NCI-H1436 (cell line): ENCODE measurements at places on chromosomes 2 and 18.

DNA sequence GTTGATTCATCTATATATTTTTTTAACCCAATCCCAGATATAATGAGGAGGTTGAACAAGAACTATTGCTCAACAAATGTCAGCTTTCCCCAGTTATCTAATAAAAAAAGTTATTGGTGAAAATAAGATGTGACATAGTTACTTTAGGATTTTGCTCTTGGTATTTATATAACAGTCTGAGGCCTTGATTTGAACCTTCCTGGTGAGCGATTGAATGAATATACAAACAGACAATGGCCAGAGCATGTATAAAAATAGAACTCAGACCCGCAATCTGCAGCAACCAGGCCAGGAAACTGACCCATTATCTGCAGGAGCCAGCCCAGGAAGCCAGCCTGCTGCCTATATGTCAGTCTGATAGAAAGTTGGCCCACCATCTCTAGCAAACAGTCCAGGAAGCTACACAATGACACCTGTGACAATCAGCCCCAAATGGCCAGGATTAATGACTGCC lies 81.6 kb downstream of the HS6ST1 start:
- DNase-seq: no peak

GRCh38 chr2:64104933-64105332 lies 39.3 kb downstream of the PELI1 start:
- DNase-seq: no peak

- no peak for DNase-seq
Measured at GRCh38 chr2:121476684-121477083, 54.0 kb upstream of the RNU4ATAC start.

DNA sequence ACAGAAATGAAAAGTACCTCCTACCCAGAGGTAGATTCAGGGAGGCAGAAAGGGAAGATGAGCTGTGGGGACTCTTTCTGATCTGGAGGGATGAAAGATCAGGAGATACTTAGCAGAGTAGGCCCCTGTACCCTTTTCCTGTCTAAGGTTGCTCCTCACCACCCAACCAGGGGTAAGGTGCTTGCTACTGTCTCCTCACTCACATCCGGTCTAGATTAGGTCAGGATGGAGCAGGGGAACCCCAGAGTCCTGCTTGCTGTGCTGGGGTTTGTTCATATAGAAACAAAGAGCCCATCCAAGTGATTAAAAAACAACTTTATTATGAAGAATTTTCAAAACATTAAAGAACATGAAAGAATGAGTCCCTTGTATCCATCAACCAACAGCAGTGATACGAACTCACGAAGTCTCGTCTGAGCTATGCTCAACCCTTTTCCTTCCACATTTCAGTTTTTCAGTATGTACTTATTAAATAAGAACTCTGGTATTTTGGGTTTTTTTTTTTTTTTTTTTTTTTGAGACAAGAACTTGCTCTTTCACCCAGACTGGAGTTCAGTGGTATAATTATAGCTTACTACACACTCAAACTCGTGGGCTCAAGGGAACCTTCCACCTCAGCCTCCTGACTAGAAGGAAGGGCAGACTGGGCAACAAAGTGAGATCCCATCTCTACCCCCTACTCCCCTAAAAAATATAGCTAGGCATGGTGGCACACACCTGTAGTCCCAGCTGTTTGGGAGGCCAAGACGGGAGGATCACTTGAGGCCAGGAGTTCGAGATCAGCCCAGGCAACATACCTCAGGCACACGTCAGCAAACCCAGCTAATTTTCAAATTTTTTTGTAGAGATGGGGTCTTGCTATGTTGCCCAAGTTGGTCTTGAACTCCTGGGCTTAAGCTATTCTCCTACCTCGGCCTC lies 28.5 kb upstream of the MCFD2 start:
- DNase-seq: no peak

DNA sequence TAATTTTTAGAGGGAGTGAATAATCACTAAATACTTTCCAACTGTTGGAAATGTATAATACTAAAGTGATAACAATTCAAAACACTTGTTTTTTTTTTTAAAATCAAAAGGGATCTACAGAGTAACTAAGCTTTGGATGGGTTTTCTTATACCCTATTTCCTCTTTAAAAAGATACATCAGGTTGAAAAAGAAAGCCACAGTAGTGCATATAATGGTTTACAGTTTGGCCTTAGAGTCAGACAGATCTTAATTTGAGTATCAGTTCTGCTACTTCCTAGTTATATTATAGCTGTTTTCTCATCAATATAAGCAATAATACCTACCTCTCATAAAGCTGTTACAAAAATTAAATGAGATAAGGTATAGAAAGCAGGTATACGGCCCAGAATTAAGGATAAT lies 28.5 kb downstream of the PSME4 start:
- DNase-seq: no peak

- DNase-seq: no peak
Measured at GRCh38 chr2:169464882-169465281, 14.4 kb upstream of the BBS5 start.

DNA sequence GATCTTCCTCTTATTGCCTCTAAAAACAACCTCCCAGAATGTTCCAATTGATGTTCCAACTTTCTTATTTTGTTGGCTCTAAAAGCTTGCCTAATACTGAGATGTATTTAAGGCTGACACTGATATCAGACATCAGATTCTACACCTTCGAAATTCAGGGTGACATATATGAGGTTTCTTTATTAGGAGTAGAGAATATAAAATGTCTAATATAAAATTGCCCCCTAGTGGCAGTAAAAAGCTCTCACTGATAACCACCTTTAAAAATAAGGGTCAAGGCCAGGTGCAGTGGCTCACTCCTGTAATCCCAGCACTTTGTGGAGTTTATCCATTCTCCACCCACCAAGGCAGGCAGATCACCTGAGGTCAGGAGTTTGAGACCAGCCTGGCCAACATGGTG lies 789.7 kb upstream of the SLC39A10 start:
- peak; percentile 13 for DNase-seq

DNA sequence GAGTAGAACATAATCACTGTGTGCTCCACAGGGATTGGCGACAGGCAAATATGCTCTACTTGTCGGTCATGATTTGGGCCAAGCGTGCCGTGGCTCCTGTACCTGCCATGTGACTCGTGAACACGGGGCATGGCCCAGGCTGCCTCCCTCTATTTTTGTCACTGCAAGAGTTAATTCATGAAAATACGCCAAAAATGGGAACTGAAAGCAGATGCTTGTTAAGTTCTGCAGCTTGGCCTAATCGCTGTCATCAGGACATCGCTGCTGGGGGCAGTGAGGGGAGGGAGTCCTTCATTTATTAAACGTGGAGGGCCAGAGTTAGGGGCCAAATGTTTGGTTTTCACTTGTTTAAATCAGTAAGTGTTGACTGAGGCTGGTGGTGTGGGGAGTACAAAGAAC lies 177.8 kb downstream of the BCL2 start:
- no peak for DNase-seq

GRCh38 chr2:169397697-169398096 lies 35.4 kb upstream of the LRP2 start:
- no peak for DNase-seq

GRCh38 chr2:99275882-99276281 lies 20.4 kb upstream of the LYG2 start:
- no peak for DNase-seq

- no peak for DNase-seq
Measured at GRCh38 chr2:123532994-123533393, 492.1 kb upstream of the CNTNAP5 start.

GRCh38 chr18:24428709-24429108 lies 2.2 kb downstream of the IMPACT start:
- no peak for DNase-seq

- DNase-seq: no peak
Measured at GRCh38 chr2:68196120-68196716, 38.5 kb downstream of the PNO1 start.

GRCh38 chr2:600542-601386 lies 76.4 kb downstream of the TMEM18 start:
- DNase-seq: no peak

DNA sequence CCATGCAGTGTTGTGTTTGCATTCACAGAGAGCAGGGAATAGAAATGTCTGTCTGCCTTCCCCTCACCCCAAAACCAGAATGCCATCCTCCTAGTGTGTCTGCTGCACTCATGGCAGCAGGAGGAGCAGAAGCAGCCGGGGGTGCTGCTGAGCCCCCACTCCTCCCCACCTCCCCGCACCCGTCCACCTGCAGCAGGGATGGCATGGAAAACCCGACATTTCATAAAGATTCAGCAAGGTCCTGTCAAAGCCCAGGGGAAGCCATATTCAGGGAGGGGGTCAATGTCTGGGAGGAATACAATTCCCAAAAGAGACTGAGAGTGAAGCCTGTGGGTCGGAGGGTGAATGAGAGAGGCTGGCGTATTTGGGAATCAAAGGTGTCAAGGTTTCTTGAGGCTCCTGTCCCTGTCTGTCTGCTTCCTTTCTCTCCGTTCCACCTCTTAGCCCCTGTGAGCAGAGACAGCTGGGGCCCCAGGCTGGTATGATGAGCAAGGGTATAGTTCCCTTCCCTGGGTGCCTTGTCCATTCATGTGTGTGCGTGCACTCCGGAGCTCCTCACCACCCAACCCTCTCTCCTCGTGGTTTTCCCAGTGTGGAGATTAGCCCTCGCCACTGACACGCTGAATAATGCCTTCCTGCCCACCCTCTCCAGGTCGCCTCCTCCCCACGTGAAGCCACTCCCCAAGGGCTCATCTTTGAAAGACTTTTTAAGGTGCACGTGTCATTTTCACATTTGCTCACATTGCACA lies 133.5 kb upstream of the ZNF236 start:
- DNase-seq: no peak

GRCh38 chr2:153433403-153433802 lies 45.2 kb downstream of the RPRM start:
- no peak for DNase-seq

DNA sequence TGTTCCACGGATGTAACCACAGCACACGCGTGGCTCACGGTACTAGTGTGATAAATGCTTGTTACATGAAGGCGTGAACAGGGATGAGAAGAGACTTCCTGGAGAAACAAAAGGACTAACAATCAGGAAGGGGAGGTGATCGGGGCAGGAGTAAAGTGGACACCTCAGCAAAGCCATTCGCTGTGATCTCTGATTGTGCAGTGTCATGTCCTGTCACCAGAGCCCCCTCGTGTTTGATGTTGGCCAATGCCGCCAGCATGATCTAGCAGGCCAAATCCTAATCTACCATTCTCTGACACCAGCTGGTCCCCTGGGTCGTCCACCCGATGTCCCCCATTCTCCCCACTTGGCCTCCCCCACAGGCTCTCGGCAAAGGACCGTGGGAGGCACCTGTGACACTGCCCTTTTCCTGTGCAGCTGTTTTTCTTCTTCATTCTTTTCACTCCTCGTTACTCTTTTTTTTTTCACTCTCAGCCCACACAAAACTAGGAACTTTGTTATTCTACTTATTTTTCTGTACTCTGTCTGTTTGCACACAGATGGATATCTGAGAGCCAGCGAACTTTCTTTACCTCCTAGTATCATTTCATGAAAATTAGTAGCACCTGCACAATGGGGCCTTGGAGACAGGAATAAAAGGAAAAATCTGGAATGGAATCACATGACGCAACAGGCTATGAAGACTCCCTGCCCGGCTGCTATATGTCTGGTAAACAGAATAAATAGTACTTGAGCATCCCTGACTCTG lies 146.8 kb downstream of the TGIF1 start:
- DNase-seq: no peak

- DNase-seq: no peak
Measured at GRCh38 chr2:153986488-153987229, 114.9 kb downstream of the GALNT13 start.

- no peak for DNase-seq
Measured at GRCh38 chr2:238684362-238685326, 163.2 kb upstream of the TWIST2 start.

- DNase-seq: no peak
Measured at GRCh38 chr2:78982638-78983330, 42.7 kb upstream of the REG3G start.

GRCh38 chr2:191231995-191232394 lies 13.2 kb upstream of the MYO1B start:
- no peak for DNase-seq
